Ascending aorta (tissue), 2 donors: ENCODE measurements at places on chromosomes 2 and 18. TPM values are rescaled to one million over a fixed set of nuclear protein-coding genes. Genes with fewer than 3 reads are reported as not detected.

GRCh38 chr18:72652990-72653593, 109.0 kb upstream of the CBLN2 start:
- H3K4me3 ChIP-seq: no peak overlapping the region
- H3K36me3 ChIP-seq: no peaks in the 10 kb centered on the region
- DNase-seq: no peak
- no peaks in the 10 kb centered on the region for H3K27me3 ChIP-seq

- H3K4me1 ChIP-seq: peaks cover 2% of the 10 kb centered on the region
- no peak overlapping the region for H3K27ac ChIP-seq
- no peaks in the 10 kb centered on the region for H3K27me3 ChIP-seq
- peak overlapping the region; percentile 64 for H3K4me3 ChIP-seq
Observed at GRCh38 chr18:45837283-45838070, 12.0 kb downstream of the SIGLEC15 start.

DNA sequence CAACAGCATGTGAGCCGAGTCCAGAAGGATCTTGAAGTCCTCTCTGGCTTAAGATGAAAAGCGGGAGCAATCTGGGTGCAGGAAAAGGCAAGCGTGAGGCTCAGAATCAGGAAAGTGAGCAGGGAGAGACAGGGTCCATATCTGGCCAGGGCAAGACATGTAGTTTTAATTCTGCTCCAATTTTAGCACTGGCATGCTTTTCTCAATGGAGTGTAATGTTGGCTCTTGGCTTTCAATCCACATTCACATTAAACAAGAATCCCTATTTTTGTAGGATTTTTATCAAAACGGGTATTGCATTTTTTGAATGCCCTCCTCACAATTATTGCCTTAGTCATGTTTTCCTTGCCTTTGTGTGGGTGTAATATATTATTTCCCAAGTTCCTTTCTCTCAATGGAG, 6.0 kb downstream of the SPATA3 start:
- H3K36me3 ChIP-seq: no peaks in the 10 kb centered on the region
- no peaks in the 10 kb centered on the region for H3K27me3 ChIP-seq
- H3K4me3 ChIP-seq: no peak overlapping the region
- DNase-seq: no peak
- no peak overlapping the region for H3K27ac ChIP-seq

Gene KCNG2
- not detected for total RNA-seq

Gene GALM
- 1.4 TPM for total RNA-seq

Gene FOXD4L1
- not detected for total RNA-seq

Gene HOXD4
- 13.6 TPM for total RNA-seq

Gene AGAP1
- 19.7 TPM for total RNA-seq
